ENCODE measurements at places on chromosomes 6 and 20. TPM values are rescaled to one million over a fixed set of nuclear protein-coding genes. Genes with fewer than 3 reads are reported as not detected.

The MCCD1 gene
- not detected for total RNA-seq

DNA sequence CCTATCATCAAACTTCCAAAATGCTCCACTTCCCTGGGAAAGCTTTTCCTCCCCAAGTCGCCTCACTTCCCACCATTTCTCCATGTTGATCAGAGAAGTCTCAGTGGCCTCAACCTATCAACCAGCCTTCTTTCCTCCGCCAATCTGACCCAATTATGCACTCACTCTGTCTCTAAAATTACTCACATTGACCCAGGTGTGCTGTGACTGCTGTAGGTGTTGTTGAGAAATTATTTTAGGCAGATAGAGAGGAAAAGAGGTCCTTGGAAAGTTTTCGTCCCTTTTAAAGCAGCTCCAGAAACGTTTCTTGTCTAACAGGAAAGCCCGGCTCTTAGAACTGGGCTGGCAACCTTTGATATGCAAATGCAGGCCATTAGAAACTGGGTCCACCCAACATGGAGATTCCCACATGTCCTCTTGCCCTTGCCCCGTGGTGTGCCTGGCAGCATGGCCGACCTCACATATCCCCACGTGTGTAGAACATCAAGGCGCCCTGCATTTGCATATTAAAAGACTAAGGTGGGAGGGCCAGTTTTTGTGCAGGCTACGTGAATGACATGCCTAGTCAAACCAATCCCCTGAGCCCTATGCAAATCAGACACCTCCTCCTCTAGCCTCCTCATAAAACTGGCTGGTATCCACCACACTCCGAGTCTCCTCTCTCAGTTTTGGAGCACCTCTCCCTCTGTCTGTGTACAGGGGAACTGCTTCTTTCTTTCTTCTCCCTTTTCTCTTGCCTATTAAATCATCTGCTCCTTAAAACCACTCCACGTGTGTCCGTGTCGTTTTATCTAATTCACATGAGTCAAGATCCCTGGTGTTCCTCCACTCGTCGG is 12.9 kb downstream of the IPCEF1 start:
- no peak for DNase-seq
- H3K4me3 ChIP-seq, result peak overlapping the region; percentile 39
- no peaks in the 10 kb centered on the region for H3K4me1 ChIP-seq
- no peaks in the 10 kb centered on the region for H3K36me3 ChIP-seq
- no peak overlapping the region for H3K27ac ChIP-seq

DNA sequence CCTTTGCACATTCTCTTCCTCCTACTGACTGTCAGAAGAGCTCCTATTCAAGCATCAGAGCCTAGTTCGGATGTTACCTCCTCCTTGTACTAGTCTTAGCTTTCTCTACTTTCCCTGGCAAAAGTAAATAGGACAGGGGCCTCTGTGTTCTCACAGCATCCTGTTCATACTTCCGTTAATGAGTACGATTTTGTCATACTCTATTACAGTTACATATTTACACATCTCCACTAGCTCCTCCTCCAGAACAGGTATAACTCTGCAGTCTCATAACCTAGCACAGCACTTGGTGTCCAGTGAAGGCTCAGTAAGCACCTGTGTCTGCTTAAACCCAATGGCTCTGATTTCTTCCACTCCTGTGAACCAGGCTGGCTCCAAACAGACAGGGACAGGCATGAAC is 7.0 kb downstream of the ELMO2 start:
- peaks cover 93% of the 10 kb centered on the region for H3K4me1 ChIP-seq
- peak overlapping the region; percentile 83 for H3K27ac ChIP-seq
- no peaks in the 10 kb centered on the region for H3K27me3 ChIP-seq

GRCh38 chr20:51484831-51485230 is 57.7 kb downstream of the NFATC2 start:
- H3K4me3 ChIP-seq, result no peak overlapping the region
- H3K4me1 ChIP-seq, result no peaks in the 10 kb centered on the region
- H3K27ac ChIP-seq, result no peak overlapping the region
- DNase-seq, result no peak
- H3K36me3 ChIP-seq, result no peaks in the 10 kb centered on the region

GRCh38 chr20:51387125-51387875 is 155.2 kb downstream of the NFATC2 start:
- H3K4me1 ChIP-seq, result peaks cover 31% of the 10 kb centered on the region
- DNase-seq, result no peak
- no peaks in the 10 kb centered on the region for H3K36me3 ChIP-seq

GRCh38 chr6:27452496-27452897 is 20.4 kb downstream of the ZNF184 start:
- no peak overlapping the region for H3K27ac ChIP-seq
- DNase-seq, result no peak
- peaks cover 99% of the 10 kb centered on the region for H3K36me3 ChIP-seq
- H3K27me3 ChIP-seq, result no peaks in the 10 kb centered on the region
- no peak overlapping the region for H3K4me3 ChIP-seq

GRCh38 chr20:46159101-46159897 is 41.2 kb downstream of the CD40 start:
- H3K4me1 ChIP-seq, result no peaks in the 10 kb centered on the region
- peaks cover 93% of the 10 kb centered on the region for H3K27me3 ChIP-seq
- H3K36me3 ChIP-seq, result no peaks in the 10 kb centered on the region
- DNase-seq, result no peak

DNA sequence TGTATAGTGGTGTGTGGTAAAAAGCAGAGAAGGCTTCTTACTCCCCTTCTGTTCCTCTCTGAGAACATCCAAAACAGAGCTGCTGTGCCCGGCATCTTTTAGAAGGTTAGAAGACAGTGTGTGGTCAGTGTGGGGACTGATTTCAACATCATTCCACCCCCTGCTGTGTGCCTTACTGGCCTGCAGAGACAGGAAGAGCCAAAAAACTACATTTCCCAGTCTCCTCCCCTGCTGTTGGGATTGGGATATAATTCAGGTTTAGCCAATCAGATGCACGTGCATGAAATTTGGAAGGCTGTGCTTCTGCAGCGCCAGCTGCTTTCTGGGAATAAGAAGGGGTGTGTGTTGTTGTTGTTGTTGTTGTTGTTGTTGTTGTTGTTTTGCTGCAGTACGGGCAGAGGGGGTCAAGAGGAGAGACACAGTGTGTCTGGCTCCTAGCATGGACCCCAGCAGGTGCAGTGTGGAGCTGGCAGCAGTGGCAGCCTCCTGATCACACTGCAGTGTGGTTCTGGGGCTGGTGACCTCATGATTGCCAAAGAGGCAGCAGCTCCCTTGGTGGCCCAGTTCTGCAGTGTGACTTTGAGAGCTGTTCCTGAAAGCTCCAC is 74.7 kb downstream of the MRPL14 start:
- peaks cover 69% of the 10 kb centered on the region for H3K4me1 ChIP-seq
- H3K27ac ChIP-seq, result peak overlapping the region; percentile 67
- no peak for DNase-seq
- no peaks in the 10 kb centered on the region for H3K36me3 ChIP-seq
- no peak overlapping the region for H3K4me3 ChIP-seq
- H3K27me3 ChIP-seq, result no peaks in the 10 kb centered on the region
